ENCODE measurements at places on chromosomes 16 and 17.

DNA sequence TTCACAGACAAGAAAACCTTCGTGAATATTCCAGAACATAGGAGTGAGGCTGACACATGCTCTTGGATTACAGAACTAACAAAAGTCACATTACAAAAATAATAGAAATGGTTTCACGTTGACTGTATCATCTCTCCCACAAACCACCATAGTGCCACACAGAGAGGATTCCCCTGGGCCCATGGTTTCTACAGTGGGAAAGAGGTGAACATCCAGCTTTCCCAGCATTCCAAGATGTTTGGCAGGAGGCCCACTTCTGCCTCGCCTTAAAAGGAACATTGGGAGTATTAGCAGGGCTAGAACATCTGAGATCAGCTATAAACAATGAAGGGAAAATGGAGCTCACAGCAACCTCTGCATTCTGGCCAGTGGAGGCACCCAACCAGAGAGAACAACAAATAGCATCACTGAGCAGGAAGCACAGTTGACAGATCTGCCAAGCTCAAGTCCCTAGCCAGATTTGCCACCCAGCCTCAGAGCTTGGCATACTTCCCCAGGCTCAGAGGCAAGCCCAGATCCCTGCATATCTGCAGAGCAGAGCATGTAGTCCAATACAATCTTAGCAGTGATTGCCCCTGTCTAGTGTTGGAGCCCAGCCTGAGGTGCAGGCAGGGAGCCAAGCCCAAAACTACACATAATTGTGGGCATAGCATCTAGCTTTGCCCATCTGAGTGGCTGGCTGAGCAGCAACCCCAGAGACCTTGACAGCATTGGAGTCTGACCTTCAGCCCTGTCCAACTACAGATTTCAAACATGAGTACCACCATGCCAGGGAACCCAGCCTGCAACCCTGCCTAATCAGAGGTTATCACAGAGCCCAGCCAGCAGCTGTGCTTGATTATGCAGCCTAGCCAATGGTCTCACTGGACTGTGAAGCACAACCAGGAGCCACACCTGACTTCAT, 260.4 kb downstream of the CEP112 start:
- no peak for DNase-seq

GRCh38 chr16:24504472-24505345, 34.7 kb upstream of the RBBP6 start:
- peak; percentile 74 for DNase-seq

- no peak for DNase-seq
These were observed 2.4 kb downstream of the PRPSAP2 start for GRCh38 chr17:18860161-18860972.

DNA sequence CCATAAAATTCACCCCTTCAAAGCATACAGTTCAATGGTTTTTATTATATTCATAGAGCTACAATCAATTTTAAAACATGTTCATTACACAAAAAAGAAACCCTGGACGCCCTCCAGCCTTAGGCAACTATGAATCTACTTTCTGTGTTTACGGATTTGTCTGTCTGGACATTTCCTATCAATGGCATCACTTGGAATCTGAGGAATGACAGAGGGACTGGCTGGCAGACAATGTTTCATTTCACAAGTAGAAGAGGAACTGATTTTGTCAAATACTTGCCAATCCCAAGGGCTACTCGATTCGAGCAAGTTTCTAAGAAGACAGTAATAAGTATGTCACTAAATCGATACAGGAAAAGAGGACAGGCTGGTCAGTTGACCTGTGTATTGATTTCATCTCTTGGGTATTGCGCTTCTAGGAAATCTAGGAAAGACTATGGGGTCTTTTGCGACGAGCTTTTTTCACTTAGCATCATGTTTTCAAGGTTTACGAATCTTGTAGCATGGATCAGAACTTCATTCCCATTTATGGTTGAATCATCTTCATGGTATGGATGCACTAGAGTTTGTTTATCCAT, 56.6 kb downstream of the RGS9 start:
- no peak for DNase-seq

DNA sequence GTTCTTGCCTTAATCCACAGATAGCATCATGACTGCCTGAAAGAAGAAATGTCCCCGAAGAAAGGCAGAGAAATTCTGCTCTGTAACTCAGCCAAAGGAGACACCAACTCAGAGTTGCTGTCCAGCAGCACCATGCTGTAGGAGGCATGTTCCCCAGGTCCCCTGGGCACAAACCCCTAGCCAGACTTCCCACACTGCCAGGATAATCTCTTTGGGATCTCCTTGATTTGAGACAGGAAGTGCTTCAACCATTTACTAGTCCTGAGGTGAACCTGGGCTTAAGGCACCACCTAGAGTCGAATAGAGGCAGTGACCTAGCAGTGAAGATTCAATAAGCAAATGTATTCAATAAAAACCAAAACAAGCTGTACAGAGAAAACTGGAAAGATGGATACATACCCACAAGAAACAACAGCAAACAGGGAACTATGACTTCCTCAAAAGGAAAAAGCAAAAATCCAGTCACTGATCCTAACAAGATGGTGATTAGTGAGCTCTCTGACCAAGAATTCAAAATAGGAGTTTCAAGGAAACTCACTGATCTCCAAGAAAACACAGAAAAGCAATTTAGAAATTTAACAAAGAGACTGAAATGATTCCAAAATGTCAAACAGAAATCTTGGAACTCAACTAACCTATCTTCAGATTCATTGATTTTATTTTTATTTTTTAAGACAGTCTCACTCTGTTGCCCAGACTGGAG, 5.7 kb downstream of the OR4D2 start:
- no peak for DNase-seq

DNA sequence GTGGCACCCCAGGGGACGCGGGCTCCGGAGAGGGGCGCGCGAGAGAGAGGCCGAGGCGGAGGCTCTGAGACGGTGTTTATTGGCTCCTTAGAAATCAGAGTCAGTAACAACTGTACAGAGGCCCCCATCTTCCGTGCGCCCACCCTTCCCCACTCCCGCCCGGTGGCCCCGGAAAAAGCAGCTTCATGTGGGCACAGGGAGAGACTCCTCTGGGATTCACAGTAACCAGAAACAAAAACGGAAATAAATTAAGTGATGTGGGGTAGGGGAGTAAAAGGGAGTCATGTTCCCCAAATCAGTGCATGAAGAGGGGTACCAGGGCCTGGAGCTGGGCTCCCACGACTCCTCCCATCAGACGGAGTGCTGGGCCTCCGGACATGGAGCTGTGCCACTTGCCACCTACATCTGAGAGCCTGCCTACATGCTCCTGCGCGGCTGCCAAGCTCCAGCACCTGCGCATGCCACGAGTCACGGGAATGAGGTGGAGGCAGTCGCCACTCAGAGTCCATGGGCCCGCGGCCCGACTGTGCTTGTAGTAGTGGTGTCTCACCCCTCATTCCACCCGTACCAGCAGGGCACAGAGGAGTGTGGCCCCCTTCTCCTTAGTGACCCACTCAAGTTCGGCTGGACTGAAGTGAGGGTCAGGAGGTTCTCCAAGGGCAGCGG, 543 bp upstream of the GPS2 start:
- no peak for DNase-seq

DNA sequence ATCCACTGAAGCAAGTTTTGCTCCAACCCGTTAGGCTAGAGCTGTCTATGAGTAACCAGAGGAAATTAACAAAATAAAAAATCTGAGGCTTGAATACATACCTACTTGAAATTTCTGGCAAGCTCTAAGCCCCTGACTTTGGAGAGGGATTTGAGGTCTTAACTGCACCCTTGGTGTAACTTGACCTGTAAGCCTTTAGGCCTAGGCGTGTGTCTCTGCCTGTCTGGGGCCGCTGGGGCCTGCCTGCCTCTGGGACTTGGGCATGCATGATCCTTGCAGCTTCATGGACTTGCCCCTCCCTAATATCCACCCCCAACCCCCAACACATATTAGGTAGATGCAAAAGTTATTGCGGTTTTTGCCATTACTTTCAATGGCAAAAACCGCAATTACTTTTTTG, 3.7 kb upstream of the CDC42EP4 start:
- DNase-seq, result no peak

GRCh38 chr16:84215531-84215930, 24.3 kb downstream of the KCNG4 start:
- DNase-seq, result no peak

- no peak for DNase-seq
These were observed 41.6 kb downstream of the MARF1 start for GRCh38 chr16:15601212-15601879.
